ENCODE measurements at places on chromosomes 13 and 19.

- no peak for DNase-seq
Measured at GRCh38 chr13:75415694-75416093, 66.3 kb downstream of the TBC1D4 start.

GRCh38 chr13:50410921-50411746 lies 395.9 kb downstream of the KCNRG start:
- DNase-seq = peak; percentile 82

- DNase-seq = no peak
Measured at GRCh38 chr13:100941377-100942368, 267.1 kb upstream of the TMTC4 start.

GRCh38 chr13:106373304-106373988 lies 162.0 kb downstream of the EFNB2 start:
- peak; percentile 29 for DNase-seq

DNA sequence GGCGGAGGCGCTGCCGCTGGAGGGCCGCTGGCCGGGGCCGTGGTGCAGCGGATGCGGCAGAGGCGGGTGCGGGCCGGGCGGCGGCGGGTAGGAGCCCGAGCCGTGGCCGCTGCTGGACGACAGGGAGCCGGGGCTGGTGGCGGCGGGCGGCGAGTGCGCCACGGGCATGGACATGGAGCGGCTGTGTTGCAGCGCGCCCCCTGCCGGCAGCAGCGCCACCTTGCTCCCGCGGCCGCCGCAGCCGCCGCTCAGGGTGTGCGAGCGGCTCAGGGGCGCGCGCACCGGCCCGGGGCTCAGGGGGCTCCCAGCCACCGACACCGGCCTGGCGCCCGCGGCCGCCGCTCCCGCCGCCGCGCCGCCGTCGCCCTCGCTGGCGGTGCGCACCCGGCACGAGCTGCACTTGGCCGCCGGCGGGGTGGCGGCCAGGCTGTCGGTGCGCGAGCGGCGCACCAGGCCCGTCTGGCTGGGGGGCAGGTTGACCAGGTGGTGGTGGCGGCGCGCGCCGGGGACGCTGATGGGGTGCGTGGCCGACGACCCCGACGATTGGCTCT lies 1.7 kb downstream of the IRS2 start:
- no peak for DNase-seq

DNA sequence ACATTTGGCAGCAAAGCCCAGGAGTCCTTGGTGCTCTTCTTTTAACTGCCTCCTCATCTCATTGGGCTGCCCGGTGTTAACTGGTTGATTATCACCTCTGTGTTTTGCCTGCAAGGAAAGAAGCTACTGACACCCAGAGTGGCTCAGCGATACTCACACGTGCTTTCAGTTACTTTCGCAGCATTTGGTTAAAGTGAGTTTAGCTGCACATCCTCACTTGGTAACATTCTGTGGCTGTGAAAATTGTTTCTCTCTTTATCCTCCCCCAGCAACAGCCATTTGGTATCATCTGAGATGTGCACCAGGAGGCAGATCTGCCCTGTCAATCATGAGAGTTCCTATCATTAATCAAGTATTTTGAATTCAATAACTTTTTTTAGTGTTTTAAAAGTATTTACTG lies 44.6 kb upstream of the GPR183 start:
- DNase-seq = no peak

DNA sequence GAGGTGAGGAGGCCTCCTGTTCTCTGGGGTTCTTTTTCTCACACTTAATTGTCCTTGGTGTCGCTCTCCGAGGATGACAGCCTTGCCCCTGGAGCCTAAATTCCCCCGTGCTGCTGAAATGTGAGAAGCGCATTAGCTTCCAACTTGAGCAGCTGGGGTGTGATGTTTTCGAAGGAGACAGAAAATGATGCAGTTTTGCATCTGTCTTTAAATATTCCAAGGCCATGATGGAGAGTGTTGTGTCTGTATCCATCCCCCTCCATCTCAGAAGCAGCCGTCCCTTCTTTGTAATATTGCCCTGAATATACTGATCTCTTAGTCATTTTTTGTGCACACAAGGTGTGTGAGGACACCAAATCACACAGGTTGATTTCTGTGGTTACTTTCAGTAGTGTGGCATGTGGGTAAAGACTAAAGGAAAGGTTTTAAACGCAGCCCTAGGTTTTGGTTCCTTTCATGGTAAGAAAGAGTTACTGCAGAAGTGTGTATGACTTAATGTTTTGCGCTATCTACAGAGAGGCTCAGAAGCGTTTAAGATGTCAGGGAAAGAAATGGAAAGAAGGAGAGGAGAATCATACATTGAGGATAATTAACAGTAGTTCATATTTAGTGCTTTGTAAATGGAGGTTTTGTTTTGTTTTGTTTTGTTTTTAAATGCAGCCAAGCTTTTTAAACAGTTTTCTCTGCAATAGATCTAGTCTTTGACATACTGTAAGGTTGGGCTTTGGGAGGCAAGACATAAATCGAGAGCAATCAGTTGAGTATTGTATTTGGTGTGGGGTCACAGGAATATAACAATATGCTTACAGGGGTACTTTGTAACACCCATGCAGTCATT lies 1.6 kb downstream of the NBEA start:
- no peak for DNase-seq

DNA sequence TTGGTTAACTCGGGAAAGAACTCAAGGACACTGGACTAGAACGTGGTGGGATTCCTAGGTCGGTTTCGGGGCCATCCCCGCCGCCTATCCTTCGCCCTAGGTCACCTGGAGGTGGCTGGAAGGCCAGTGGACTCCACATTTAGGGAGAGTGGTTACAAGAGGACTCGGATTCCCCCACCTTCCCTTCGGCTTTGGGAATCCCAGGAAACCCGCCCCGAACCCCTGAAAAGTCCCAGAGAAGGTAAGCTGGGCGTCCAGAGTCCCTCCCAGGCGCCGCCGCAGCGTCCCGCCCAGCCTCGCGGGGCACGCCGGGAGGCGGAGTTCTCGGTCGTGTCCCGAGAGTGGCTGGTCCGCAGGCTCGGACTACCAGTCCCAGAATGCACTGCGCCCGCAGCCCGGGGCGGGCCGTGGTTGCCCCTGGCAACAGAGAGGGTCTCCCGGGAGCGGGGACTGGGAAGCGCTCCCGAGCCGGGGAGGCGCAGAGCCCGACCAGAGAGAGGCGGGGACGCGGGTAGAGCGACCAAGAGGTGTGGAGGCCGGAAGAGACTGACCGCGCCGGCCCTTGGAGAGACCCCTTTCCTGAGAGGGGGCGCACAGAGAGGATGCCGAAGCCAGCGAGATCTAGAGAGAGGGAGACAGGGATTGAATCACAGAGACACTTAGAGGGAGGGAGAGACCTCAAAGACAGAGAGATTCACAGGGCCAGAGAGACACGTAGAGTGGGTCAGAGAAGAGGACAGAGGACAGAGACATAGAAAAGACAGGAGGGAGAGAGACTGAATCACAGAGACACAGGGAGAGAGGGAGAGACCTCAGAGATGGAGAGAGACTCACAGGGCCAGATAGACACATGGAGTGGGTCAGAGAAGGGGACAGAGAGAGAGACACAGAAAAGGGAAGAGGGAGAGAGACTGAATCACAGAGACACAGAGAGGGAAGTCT lies 2.6 kb upstream of the PRKCG start:
- peak; percentile 52 for DNase-seq

GRCh38 chr13:66855131-66855530 lies 375.0 kb downstream of the PCDH9 start:
- no peak for DNase-seq

DNA sequence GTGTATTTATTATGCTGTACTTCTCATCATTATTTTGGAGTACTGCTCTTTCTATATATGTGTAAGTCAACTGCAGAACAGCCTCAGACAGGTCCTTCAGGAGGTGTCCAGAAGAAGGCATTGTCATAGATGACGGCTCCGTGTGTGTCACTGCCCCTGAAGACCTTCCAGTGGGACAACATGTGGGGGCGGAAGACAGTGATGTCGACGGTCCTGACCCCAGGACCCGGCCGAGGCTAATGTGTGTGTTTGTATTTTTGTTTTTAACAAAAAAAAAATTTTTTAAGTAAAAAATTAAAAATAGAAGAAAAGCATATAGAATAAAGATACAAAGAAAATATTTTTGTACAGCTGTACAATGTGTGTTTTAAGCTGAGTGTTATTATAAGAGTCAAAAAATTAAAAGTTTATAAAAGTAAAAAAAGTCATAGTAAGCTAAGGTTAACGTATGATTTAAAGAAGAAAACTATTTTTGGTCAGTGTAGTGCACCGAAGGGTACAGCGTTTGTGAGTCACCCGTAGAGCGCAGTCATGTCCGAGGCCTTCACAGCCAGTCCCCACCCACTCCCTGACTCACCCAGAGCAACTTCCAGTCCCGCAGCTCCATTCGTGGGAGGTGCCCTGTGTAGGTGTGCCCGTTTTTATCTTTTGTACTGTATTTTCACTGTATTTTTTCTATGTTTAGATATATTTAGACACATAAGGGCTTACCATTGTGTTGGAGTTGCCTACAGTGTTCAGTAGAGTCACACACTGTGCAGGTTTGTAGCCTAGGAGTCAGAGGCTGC lies 42.2 kb upstream of the SPACA7 start:
- no peak for DNase-seq

DNA sequence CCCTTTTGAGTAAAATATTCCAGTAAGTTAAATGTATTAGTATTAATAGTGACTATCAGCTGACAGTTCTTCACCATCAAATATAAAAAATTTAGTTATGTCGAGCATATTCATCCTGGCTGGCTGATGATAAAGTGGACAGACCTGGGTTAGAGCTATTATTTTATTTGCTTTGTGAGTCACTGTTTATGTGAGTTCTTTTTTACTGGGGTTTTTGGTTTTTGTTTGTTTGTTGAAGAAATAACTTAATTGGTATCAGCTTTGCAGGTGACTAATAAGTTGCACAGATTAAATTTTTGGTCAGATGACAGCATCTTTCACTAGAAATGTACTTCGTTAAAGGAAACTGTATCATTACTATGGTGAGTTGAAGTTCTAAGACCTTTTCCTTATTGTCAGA lies 224.7 kb downstream of the GGACT start:
- no peak for DNase-seq

DNA sequence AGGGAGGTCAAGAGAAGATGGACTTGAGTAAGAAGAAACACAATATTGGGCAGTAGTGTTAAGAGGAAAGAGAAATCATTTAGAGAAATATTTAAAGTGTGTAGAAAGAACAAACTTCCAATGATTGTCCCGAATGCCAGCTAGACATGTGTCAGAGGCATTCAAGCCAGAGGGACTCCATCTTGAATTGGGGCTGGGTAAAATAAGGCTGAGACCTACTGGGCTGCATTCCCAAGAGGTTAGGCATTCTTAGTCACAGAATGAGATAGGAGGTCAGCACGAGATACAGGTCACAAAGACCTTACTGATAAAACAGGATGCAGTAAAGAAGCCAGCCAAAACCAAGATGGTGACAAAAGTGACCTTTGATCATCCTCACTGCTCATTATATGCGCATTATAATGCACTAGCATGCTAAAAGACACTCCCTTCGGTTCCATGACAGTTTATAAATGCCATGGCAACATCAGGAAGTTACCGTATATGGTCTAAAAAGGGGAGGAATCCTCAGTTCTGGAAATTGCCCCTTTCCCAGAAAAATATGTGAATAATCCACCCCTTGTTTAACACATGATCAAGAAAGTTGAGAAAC lies 127.0 kb upstream of the IPO5 start:
- DNase-seq = no peak

DNA sequence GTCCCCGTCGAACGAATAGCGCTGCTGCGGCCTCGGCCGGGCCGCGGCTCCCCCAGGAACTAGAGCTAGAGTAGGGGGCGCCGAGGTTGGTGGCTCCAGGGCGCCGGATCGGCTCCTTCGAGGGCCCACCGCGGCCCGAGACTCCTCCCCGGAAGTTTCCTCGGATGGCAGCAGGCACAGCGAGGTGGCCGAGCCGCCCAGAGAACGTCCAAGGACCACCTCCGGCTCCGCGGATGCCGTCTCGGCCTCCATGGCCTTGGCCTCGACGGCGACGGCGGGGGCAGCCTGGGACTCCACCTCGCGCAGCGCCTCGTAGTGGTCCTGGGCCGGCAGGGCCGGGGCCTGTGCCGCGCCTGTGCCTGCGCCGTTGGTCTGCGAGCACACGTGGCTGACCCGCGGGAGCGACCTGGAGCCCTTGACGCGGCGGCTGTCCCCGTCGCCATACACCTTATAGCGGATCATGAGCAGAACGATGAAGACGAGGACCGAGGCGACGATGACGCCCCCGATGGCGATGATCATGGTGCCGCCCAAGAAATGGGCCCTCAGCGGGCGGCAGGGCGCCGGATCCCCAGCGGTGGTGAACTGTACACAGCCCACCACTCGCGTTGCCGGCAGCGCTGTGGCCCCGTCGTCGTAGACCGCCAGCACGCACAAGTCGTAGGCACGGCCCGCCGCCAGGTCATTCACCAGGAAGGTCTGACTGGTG lies 11.8 kb downstream of the IFNL1 start:
- DNase-seq = no peak

DNA sequence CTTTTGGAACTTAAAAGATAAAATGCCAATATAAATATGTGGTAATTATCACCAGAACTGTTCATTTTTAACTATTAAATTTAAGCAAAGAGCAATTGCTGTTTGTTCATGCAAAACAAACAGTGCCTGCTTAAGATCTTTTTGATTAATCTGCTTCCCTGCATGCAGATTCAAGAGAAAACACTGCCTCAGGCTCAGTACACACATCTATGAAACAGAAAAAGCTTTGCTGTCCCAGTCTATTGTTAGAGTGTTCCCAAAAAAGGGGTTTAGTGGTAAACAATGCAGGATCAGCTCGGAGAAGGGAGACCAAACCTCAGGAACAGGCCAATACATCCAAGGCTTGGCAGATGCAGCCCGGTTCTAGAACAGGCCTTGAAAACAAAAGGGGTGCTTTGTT lies 49.3 kb upstream of the TDRD3 start:
- DNase-seq = no peak

DNA sequence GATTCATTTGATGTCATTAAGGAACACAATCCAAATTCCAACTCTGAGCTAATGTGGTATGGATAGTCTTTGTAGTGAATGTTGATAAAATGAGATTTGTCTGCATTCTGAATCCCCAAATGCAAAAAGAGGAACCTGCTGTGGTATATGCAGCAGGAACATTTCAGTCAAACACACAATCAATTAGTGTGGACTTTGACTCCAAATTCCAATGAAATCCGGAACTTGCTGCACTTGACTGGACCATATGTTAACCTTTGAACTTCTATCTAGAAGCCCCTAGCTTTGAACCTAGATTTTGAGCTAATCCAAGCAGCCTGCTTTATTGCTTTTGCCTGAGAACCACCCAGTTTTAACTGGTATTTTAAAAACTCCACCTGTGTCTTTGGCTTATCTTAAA lies 341.3 kb downstream of the SPRY2 start:
- no peak for DNase-seq

DNA sequence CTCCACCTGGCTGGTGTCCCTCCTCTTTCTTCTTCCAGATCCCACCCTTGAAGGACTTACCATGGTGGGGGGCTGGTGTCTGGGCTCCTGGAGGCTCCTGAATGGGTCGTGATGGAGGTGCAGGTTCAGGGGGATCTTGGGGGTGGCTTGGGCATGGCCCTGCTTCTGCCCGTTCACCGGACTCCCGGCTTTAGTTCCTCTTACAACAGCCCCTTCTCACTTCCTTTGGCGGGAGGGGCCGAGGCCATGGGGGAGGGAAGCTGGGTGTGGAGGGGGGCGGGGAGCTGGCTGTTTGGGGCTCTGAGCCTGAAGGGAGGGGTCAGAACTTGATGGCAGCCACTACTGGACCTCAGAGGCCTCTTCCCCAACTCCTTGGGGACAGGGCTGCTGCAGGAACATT lies at the start of gene MYO1F:
Gene MYO1F, minus strand, starts transcription at position 196 of the 400 bp plus-strand sequence. Its CDS starts 133 bp downstream, at position 63.
- no peak for DNase-seq
